GM23248 (cell line): ENCODE measurements at places on chromosomes 4 and X. TPM values are rescaled to one million over a fixed set of nuclear protein-coding genes. Genes with fewer than 3 reads are reported as not detected.

GRCh38 chr4:145734031-145734430 lies 54.1 kb downstream of the C4orf51 start:
- peaks cover 38% of the 10 kb centered on the region for H3K4me1 ChIP-seq
- H3K27ac ChIP-seq, result peak overlapping the region; percentile 100
- no peaks in the 10 kb centered on the region for H3K36me3 ChIP-seq
- peak overlapping the region; percentile 76 for H3K4me3 ChIP-seq
- H3K27me3 ChIP-seq, result no peaks in the 10 kb centered on the region

DNA sequence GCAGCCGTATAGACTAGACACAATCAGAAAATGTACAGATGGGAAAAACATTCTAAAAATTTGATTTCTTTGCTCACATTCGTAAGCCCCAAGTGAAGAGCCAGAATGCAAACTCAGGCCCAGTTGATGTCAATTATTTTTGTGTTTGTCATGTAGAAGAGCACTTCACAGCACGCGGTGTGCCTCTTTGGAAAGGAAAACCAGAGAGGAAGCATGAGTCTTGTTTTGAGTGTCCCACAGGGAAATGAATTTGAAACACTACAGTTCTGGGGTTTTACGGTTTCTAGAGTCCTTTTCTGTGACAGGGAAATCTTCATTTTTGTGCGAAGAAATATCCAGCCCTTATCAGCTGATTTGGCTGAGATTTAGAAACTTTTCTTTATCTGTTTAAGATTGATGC lies 554.6 kb upstream of the BOD1L1 start:
- H3K4me1 ChIP-seq, result peaks cover 11% of the 10 kb centered on the region
- H3K27ac ChIP-seq, result no peak overlapping the region
- no peaks in the 10 kb centered on the region for H3K27me3 ChIP-seq
- no peaks in the 10 kb centered on the region for H3K36me3 ChIP-seq
- no peak for DNase-seq

DNA sequence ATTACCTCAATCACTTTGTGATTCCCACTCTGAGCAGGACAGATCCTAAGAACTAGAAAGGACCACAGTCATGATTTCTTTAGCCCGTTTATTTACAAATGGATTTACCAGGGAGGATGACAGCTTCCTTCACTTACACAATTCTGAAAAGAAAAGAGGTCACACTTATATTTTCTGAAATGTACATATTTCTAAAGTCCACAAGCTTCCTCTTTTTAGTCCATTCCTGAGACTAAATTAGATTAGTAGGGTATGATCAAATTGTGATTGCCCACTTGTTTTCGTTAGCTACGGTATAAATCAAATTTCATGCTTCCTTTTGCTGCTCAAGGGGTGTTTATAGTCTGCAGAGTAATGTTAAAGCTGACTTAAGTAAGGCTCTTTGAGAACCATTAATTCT lies 7.6 kb upstream of the AMELX start:
- no peak overlapping the region for H3K27ac ChIP-seq
- H3K36me3 ChIP-seq, result no peaks in the 10 kb centered on the region
- no peak for DNase-seq
- H3K27me3 ChIP-seq, result no peaks in the 10 kb centered on the region
- H3K4me3 ChIP-seq, result no peak overlapping the region

DNA sequence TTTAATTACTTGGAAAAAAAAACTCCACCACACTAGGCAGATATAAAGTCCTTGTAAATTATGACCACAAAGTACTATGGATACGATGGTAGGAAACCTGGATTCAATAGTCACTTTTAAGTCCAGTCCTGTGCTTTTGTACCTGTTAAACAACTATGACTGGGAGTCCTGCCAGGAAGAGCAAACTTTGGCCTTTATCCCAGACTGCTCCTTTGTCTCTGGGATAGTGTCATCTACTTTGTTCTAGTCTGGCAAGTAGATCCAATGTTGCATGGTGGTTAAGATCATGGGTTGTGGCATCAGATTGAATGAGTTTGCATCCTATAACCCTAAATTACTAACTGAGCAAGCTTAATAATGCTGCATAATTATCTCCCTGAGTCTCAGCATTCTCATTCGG lies 175.3 kb upstream of the FGF13 start:
- DNase-seq, result peak; percentile 12
- no peak overlapping the region for H3K4me3 ChIP-seq
- H3K27me3 ChIP-seq, result no peaks in the 10 kb centered on the region
- no peak overlapping the region for H3K27ac ChIP-seq
- H3K36me3 ChIP-seq, result no peaks in the 10 kb centered on the region

DNA sequence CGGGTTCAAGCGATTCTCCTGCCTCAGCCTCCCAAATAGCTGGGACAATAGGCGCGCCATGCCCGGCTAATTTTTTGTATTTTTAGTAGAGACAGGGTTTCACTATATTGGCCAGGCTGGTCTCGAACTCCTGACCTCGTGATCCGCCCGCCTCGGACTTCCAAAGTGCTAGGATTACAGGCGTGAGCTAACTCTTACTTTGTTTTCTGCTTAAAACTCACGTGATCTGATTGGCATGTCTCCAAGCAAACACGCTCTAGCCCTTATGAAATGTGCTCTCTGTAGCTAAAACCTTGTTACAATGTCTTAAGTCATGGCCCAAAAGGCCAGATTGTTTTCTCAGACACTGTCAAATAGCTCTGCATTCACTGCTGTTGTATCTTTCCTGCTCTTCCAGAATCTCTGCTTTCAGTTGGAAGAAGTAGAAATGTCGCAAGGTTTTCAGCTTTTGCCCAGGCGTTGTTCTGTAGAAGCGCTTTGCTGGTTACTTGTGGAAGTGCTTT lies 39.7 kb upstream of the OGT start:
- H3K36me3 ChIP-seq, result no peaks in the 10 kb centered on the region
- H3K4me1 ChIP-seq, result no peaks in the 10 kb centered on the region
- peak overlapping the region; percentile 75 for H3K4me3 ChIP-seq
- no peak overlapping the region for H3K27ac ChIP-seq
- H3K27me3 ChIP-seq, result no peaks in the 10 kb centered on the region

CNGA1 gene
- total RNA-seq, result not detected in 2 replicates

DNA sequence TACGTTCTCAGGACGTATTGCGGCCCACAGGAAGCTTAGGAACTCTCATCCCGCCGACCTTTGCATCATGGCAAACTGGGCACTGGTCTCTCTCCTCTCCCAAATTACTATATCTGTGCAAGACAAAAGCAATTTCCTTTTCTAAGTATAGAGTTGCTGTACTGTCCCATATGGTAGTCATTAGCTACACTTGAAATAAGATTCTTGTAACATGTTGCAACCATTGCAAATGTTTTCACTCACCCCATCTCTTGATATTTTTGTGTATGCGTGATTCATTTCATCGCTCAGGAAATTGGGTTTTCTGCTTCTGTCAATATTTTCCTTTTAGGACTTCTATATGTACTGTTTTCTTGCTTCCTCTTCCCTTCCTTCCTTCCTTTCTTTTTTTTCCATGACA lies 15.7 kb downstream of the ARMCX6 start:
- peak; percentile 73 for DNase-seq
- H3K4me3 ChIP-seq, result no peak overlapping the region
- no peaks in the 10 kb centered on the region for H3K36me3 ChIP-seq
- H3K4me1 ChIP-seq, result no peaks in the 10 kb centered on the region
- H3K27ac ChIP-seq, result no peak overlapping the region

- H3K4me3 ChIP-seq, result no peak overlapping the region
- DNase-seq, result no peak
- no peaks in the 10 kb centered on the region for H3K27me3 ChIP-seq
- H3K36me3 ChIP-seq, result no peaks in the 10 kb centered on the region
Measured at GRCh38 chr4:64899563-64899962, 490.3 kb upstream of the TECRL start.

IL1RAPL2 gene
- total RNA-seq, result not detected in 2 replicates

SOD3 gene
- 3.8 and 8.2 TPM in 2 replicates for total RNA-seq

TMSB4X gene
- 3,286 and 6,098 TPM in 2 replicates for total RNA-seq

KIF4A gene
- 5.6 and 7.5 TPM in 2 replicates for total RNA-seq

CT45A1 gene
- total RNA-seq, result not detected in 2 replicates

GRCh38 chr4:24321131-24321530 lies 263.2 kb downstream of the DHX15 start:
- H3K4me3 ChIP-seq, result no peak overlapping the region
- no peak overlapping the region for H3K27ac ChIP-seq

DNA sequence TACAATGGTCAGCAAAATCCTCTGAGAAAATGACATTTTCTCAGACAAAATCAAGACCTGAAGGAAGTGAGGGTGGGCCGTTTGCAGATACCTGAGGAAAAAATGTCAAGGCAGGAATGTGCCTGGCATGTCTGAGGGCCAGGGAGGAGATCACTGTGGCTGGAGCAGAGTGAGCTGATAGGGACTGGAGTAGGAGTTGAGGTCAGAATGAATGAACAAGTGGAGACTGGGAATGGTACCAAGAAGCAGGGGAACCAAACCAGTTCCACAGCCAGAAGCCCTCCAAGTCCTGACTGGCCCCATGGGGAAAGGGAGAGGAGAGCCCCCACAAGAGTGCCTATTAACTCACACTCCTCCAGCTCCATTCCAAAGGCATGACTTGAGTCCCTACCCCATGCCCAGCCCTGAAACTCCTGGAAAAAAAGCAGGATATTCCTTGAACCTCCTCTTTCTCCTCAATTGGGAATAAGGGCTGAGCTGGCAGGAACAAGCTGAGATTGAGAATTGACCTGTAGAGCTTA lies 41.5 kb downstream of the STEEP1 start:
- no peaks in the 10 kb centered on the region for H3K36me3 ChIP-seq
- no peaks in the 10 kb centered on the region for H3K4me1 ChIP-seq
- no peak overlapping the region for H3K27ac ChIP-seq
- DNase-seq, result no peak

DNA sequence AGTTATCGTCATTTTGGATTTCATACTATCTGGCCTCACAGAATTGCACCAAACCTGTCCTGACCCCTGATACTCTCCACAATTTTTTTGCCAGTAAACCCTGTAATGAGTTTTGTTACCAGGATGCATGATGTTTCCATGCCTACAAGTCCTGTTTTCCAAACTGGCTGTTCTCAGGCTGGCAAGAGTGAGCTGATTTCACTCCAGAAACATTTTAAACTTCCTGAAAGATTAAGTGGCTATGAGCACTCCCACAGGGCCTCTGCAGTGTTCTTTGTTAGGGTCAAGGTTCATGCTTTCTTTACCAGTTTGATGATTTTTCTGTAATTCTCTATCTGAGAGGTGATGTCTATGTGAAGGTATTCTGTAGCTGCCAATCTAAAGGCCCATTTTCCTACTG lies 31.7 kb upstream of the PDLIM3 start:
- H3K36me3 ChIP-seq, result no peaks in the 10 kb centered on the region
- peak overlapping the region; percentile 75 for H3K27ac ChIP-seq
- H3K4me1 ChIP-seq, result peaks cover 16% of the 10 kb centered on the region
- DNase-seq, result peak; percentile 76
